ENCODE measurements at places on chromosomes 12 and 14. TPM values are rescaled to one million over a fixed set of nuclear protein-coding genes. Genes with fewer than 3 reads are reported as not detected.

Gene TDRD9
- 0.17 TPM for total RNA-seq

Gene BRAP
- total RNA-seq: 17.3 TPM

Gene RAD9B
- 0.09 TPM for total RNA-seq

Gene CLEC2A
- total RNA-seq: 3.5 TPM

Gene COL2A1
- total RNA-seq: 24.3 TPM

Gene ALDH1L2
- total RNA-seq: 3.5 TPM

Gene FAM186B
- total RNA-seq: 0.21 TPM

Gene NDUFB1
- total RNA-seq: 116 TPM

- DNase-seq: no peak
Measured at GRCh38 chr12:70427611-70428010, 61.5 kb downstream of the KCNMB4 start.

DNA sequence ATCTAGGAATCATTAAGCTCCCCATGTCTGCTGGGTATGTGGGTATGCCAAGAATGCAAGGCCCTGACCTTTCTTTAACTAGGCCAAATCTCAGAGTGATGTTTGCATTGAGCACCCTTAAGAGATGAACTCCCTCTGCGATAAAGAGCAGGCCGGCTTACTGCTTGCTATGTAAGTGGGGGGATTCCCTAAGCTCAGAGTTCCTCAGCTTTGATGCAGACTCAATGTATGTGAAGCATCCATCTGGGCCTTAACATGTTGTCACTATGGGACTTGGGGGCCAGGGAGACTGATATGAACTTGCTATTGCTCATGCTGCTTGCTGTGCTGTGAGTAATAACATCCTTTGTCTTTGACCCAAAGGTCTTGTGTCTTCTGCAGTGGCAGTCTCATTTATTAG, 149.7 kb downstream of the C12orf75 start:
- DNase-seq: no peak

DNA sequence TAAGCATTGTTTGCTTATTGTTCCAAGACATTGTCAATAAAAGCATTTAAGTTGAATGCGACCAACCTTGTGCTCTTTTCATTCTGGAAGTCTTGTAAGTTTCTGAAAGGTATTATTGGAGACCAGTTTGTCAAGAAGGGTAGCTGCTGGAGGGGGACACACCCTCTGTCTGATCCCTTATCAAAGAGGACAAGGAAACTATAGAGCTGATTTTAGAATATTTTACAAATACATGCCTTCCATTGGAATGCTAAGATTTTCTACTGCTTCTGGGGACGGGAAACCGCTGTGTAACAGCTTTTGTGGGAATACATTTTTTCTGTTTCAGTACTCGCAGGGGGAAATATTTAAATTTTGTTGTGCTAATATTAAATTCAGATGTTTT, 3.5 kb downstream of the FOS start:
- no peak for DNase-seq

GRCh38 chr14:95922080-95922479, 45.4 kb downstream of the TUNAR start:
- no peak for DNase-seq

GRCh38 chr14:89912221-89912620, 42.3 kb downstream of the EFCAB11 start:
- DNase-seq: no peak

- DNase-seq: no peak
Measured at GRCh38 chr12:3389986-3390385, 101.0 kb upstream of the PRMT8 start.

DNA sequence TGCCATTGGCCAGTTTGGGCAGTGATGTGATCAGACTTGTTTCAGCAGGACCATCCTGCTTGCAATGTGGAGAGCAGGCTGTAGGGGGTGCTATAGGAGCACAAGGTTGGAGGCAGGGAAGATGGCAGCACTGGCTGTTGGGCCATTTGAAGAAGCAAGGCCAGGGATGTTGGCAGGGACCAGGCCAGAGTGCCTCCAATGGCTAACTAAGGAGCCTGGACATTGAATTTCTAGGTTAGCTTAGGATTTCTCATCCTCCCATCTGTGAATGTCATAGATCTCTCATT, 23.5 kb downstream of the FGF23 start:
- DNase-seq: peak; percentile 95

GRCh38 chr12:53510181-53510812, 3.0 kb upstream of the NPFF start:
- DNase-seq: no peak

- DNase-seq: no peak
Measured at GRCh38 chr14:69551511-69551910, 23.2 kb downstream of the CCDC177 start.

- no peak for DNase-seq
Measured at GRCh38 chr12:93100610-93101009, 171.5 kb upstream of the EEA1 start.
